Aorta (tissue), 5 donors: ENCODE measurements at places on chromosomes 3 and 15. TPM values are rescaled to one million over a fixed set of nuclear protein-coding genes. Genes with fewer than 3 reads are reported as not detected.

Gene CLSTN2
- 20.6 TPM for total RNA-seq

Gene SLC35A5
- 30.5 TPM for total RNA-seq

Gene RPS17
- total RNA-seq = 1,022 TPM

Gene SLC2A2
- total RNA-seq = not detected

Gene CTXN2
- total RNA-seq = not detected

Gene TMEM108
- total RNA-seq = 1.3 TPM

Gene KBTBD12
- total RNA-seq = 7.6 TPM

Gene SQOR
- 49.3 TPM for total RNA-seq

Gene ADAMTS7
- 14.7 TPM for total RNA-seq

DNA sequence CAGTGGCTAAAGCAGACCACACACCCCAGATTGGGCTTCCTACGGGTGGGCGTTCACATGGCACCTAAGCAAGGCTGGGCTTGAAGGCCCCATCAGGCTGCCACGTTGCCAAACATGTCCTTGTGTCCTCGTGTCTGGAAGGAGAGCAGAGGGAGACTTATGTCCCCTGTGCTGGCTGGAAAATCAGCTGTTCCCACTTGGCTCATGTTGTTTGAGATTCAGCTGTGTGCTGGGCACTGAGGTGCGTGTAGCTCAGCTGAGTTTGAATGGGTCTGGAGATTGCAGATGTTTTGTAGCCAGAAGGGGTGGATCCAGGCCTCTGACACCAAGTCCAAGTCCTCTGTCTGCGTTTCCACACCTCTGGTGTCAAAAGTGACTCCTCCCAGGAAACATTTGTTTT is 34.6 kb downstream of the RLBP1 start:
- H3K4me1 ChIP-seq = no peaks in the 10 kb centered on the region
- no peak overlapping the region for H3K4me3 ChIP-seq
- no peaks in the 10 kb centered on the region for H3K27me3 ChIP-seq
- peaks cover 25% of the 10 kb centered on the region for H3K36me3 ChIP-seq
- no peak overlapping the region for H3K27ac ChIP-seq

DNA sequence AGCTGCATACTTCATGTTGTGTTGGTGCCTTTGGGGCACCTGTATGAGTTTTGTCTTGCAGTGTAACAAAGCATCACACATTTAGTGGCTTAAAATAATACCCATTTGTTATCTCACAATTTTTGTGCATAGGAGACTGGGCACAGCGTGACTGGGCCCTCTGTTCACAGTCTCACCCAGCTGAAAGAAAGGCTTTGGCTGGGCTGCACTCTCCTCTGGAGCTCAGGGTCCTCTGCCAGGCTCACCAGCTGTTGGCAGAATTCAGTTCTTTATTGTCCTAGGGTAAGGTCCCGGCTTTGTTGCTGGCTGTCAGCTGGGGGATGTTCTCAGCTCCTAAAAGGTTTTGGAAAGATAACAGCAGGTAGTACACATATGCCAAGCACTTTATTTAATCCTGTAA is 263.3 kb downstream of the CLSTN2 start:
- DNase-seq = no peak
- H3K27ac ChIP-seq = no peak overlapping the region
- no peaks in the 10 kb centered on the region for H3K27me3 ChIP-seq
- no peaks in the 10 kb centered on the region for H3K36me3 ChIP-seq
- H3K4me3 ChIP-seq = no peak overlapping the region

DNA sequence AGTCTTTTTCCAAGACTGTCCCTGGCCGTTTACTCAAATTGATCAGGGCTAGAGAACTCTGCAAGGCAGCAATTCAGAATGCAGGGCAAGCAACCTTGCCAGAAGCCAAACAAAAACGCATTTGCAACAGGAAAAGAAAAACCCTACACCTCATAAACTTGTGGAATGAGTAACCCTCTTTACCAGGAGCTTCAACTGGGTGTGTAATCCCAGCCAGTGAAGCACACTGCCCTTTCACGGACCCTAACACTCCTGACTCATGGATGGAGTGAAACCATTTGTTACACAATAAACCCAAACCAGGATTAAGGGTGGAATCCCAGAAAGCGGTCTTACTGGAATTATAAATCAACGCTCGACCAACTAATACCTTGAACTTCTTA is 14.8 kb upstream of the LDHAL6B start:
- H3K36me3 ChIP-seq = peaks cover 4% of the 10 kb centered on the region
- no peak overlapping the region for H3K27ac ChIP-seq
- DNase-seq = no peak
- H3K4me1 ChIP-seq = no peaks in the 10 kb centered on the region
- no peaks in the 10 kb centered on the region for H3K27me3 ChIP-seq
- no peak overlapping the region for H3K4me3 ChIP-seq

DNA sequence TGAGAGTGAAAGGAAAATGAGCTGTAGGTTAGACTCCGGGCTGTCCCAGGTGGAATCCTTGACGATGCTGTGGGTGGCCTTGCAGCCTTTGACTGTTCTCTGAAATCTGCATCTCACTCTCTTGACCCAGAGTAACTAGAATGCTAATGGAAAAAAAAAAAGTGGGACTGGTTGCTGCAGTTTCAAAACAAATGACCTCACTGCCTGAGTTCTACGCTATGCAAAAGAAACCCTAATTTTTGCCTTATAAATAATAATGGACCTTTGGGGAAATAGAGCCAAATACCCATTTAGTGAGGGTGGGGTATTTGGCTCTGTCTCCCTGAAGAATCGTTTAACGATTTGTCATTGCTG is 309.7 kb upstream of the C2CD4B start:
- no peak overlapping the region for H3K27ac ChIP-seq
- no peak for DNase-seq
- H3K27me3 ChIP-seq = no peaks in the 10 kb centered on the region
- no peaks in the 10 kb centered on the region for H3K36me3 ChIP-seq
- peaks cover 13% of the 10 kb centered on the region for H3K4me1 ChIP-seq

DNA sequence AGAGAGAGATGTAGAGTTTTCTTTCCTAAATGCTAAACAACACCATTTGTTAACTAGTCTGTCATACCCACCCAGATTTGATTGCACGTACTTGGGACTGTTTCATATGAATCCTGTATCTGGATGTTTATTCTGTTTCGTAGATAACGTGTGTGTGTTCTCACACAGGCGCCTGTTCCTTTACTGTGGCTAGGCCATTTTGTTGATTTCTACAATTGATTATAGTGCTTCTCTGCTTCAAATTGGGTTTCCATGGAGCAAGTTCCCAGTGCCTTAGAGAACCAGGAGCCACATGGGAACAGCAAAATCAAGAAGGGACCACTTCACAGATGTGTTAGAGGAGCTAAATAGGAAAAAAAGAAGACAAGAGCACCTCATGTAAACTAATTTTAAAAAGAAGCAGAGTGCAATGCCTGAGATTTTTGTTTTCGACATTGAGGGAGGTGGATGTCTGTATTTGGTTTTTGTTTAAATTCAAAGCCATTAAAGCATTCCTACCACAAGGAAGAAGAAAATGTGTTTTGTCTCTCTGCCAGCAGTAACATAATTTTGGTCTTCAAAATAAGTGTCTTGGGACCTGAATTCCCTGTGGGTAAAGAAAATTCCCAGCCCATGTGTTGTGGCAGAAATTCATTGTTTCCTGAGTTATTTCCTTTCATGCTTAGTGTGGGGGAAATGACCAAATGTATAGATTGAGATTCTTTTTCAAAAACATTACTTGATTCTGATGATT is 424.0 kb upstream of the C2CD4B start:
- H3K4me3 ChIP-seq = no peak overlapping the region
- peaks cover 2% of the 10 kb centered on the region for H3K36me3 ChIP-seq

DNA sequence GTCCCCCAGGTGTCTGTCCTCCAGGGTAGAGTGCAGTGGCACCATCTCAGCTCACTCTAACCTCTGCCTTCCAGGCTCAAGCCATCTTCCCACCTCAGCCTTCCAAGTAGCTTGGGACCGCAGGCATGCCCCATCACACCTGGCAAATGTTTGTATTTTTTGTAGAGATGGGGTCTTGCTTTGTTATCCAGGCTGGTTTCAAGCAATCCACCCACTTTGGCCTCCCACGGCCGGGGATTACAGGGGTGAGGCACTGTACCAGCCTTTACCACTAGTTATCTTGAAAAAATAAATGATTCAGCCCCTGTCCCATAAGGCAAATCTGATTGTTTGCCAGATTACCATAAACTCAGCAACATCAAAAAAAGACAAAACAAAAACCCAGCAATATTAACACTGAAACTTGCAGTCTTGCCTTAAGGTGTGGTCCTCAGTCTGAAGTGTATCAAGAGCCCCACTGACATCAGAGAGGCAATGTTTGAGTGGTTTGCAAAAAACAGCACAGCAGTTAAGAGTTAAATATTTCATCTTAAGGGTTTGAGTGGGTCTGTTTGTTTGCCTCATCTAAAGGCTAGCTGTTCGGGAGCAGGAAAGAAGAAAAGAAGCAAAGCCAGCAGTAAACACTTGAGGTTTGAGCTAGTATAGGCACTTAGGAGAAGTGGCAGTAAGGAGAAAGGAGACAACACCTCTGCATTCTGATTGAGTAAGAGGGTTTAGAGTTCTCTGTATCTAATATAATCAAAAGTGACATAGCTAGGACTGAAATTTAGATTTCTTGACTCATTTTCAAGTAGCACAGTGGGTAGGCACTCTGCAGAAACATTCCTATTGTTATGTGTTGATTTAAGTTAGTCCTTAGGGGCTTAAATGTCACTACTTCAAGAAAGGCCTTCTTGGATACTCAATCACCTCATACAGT is 26.3 kb upstream of the EDEM1 start:
- H3K36me3 ChIP-seq = no peaks in the 10 kb centered on the region
- H3K4me1 ChIP-seq = peaks cover 5% of the 10 kb centered on the region
- H3K4me3 ChIP-seq = no peak overlapping the region
- H3K27me3 ChIP-seq = no peaks in the 10 kb centered on the region

- H3K4me1 ChIP-seq = no peaks in the 10 kb centered on the region
- no peaks in the 10 kb centered on the region for H3K36me3 ChIP-seq
- no peak overlapping the region for H3K4me3 ChIP-seq
- H3K27ac ChIP-seq = no peak overlapping the region
- no peaks in the 10 kb centered on the region for H3K27me3 ChIP-seq
These were observed 216.7 kb upstream of the CFAP20DC start for GRCh38 chr3:59266551-59266950.

DNA sequence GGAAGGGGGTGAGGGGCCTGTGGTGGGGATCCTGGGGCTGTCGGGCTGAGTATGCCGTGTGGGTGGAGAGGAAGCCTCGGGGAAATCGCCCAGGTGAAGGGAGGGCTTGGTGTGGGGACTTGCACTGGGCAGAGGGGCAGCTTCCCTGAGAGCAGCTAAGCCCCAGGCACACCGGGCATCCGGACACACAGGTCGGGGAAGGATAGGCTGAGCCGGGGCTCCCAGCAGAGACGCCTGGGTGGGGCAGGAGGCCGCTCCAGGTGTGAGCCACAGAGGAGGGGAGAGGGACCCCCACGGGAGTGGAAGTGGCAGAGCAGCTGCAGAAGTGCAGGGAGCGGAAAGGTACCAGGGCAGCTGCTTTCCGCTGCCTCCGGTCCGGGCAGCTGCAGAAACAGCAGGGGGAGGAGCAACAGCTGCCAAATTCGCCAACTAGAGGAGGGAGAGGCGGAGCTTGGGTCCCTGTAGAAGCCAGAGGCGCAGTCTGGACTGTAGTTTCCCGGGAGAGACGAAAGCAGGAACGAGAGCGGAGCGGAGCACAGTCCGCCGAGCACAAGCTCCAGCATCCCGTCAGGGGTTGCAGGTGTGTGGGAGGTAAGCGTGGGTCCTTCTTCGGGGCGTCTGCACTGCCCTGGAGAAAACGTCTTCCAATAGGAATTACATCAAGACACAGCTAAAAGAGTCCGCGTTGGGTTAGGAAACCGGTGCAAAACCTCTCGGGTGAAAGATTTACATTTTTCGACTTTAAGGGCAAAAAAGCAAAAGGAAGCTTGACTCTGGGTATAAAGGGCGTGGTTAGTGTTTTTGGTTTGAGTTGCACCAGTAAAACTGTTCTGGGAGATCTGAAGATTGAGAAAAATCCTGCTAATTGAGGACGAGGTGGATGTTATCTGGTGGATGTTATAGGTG is at the start of gene SERPINI1:
TSS of gene SERPINI1 (plus strand) at position 489 of the 906 bp plus-strand sequence. CDS start 53,408 bp downstream, outside the sequence.
- no peaks in the 10 kb centered on the region for H3K27me3 ChIP-seq
- DNase-seq = peak; percentile 92
- no peaks in the 10 kb centered on the region for H3K4me1 ChIP-seq
- H3K27ac ChIP-seq = peak within 1 kb of the TSS; percentile 29

GRCh38 chr15:81504170-81504905 is 130.3 kb upstream of the TMC3 start:
- H3K4me1 ChIP-seq = no peaks in the 10 kb centered on the region
- no peaks in the 10 kb centered on the region for H3K36me3 ChIP-seq
- no peak overlapping the region for H3K27ac ChIP-seq
- no peak for DNase-seq

DNA sequence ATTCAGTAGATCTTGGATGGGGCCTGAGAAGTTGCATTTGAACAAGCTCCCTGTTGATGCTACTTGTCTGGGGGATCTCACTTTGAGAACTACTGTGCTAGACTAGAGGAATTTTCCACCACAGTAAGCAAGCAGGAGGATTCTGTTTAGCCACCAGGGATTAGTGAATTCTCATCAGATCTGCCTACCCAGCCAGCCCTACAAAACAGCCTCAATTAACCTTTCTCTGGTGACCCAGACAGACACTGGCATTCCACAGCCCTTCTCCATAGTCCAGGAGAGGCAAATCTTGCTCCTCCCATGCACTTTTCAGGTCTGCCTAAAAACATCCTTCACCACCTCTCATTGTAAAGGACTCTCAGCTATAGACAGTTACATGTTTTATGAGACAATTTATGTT is 16.7 kb upstream of the MYH15 start:
- H3K4me1 ChIP-seq = peaks cover 8% of the 10 kb centered on the region
- no peaks in the 10 kb centered on the region for H3K27me3 ChIP-seq
- H3K27ac ChIP-seq = peak overlapping the region; percentile 43
- no peak for DNase-seq

GRCh38 chr3:40930756-40931155 is 268.5 kb upstream of the CTNNB1 start:
- H3K27ac ChIP-seq = no peak overlapping the region
- no peak for DNase-seq
- H3K27me3 ChIP-seq = no peaks in the 10 kb centered on the region
- no peak overlapping the region for H3K4me3 ChIP-seq
- no peaks in the 10 kb centered on the region for H3K36me3 ChIP-seq

GRCh38 chr3:129399895-129400357 is 28.5 kb downstream of the EFCAB12 start:
- H3K4me1 ChIP-seq = no peaks in the 10 kb centered on the region
- no peak for DNase-seq
- no peak overlapping the region for H3K27ac ChIP-seq
- H3K36me3 ChIP-seq = no peaks in the 10 kb centered on the region
- no peaks in the 10 kb centered on the region for H3K27me3 ChIP-seq

DNA sequence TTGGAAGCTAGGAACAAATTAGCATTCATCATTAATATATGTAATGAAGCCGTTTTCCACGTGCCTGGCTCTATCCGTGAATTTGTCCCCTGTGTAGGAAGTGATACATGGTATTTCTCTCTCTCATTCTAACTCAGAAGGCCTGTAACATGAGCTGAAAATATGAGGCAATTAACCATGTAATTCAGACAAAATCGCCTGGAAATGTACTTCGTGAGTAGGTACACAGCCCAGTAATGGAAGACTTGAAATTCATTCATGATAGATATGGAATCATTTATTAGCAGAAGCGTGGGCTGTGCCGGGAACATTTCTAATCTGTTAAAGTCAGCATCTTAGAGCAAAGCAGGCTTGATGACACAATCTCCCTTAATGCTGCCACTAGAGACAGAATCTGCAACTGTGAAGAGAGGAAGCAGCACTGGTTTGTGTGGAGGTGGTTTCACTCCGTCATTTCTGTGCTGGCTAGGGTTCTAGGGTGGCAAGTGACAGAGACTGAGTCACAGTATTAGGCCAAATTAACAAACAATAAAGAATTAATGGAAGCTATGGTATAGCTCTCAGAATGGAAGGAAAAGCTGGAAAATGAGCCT is 225.0 kb upstream of the PROK2 start:
- H3K27ac ChIP-seq = no peak overlapping the region
- no peaks in the 10 kb centered on the region for H3K4me1 ChIP-seq
- no peak for DNase-seq
- no peak overlapping the region for H3K4me3 ChIP-seq
- no peaks in the 10 kb centered on the region for H3K27me3 ChIP-seq
- no peaks in the 10 kb centered on the region for H3K36me3 ChIP-seq
